ENCODE measurements at places on chromosomes 6 and 20. TPM values are rescaled to one million over a fixed set of nuclear protein-coding genes. Genes with fewer than 3 reads are reported as not detected.

The TBC1D22B gene
- 16.6 TPM for total RNA-seq

The AIF1 gene
- 48.0 TPM for total RNA-seq

The JAG1 gene
- total RNA-seq = 0.15 TPM

The RSPO4 gene
- not detected for total RNA-seq

The NSFL1C gene
- 56.5 TPM for total RNA-seq

The AVP gene
- total RNA-seq = not detected

The TRAPPC3L gene
- total RNA-seq = not detected

The CNBD2 gene
- 5.0 TPM for total RNA-seq

The FABP7 gene
- total RNA-seq = not detected

The GCM1 gene
- total RNA-seq = not detected

The IGF2R gene
- 65.0 TPM for total RNA-seq

GRCh38 chr20:61936701-61937131 lies 129.0 kb downstream of the TAF4 start:
- no peaks in the 10 kb centered on the region for H3K27me3 ChIP-seq
- H3K36me3 ChIP-seq = no peaks in the 10 kb centered on the region
- H3K4me3 ChIP-seq = no peak overlapping the region
- H3K4me1 ChIP-seq = no peaks in the 10 kb centered on the region
- no peak for DNase-seq
- peak overlapping the region; percentile 36 for H3K27ac ChIP-seq

DNA sequence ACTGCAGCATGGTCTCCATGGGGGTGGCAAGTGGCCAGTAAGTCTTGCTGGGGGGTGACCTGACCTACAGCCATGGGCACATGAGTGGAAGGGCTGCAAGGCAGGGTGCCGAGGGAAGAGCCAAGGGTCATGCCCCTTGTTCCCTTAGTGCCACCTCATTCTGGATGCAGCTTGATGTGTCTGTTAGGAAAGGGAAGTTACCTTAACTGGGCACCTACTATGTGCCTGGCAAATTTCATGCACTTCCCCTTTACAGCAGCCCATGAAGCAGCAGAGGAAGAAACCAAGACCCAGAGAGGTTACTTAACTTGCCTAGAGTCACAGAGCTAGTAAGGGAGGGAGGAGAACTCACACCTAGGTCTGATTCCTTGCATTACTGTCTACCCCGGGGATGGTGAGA lies 174.0 kb downstream of the MRPL14 start:
- H3K27ac ChIP-seq = no peak overlapping the region
- H3K27me3 ChIP-seq = peaks cover 13% of the 10 kb centered on the region
- H3K4me1 ChIP-seq = no peaks in the 10 kb centered on the region

GRCh38 chr6:142380626-142381025 lies 78.8 kb downstream of the ADGRG6 start:
- no peaks in the 10 kb centered on the region for H3K4me1 ChIP-seq
- H3K36me3 ChIP-seq = no peaks in the 10 kb centered on the region
- no peak for DNase-seq
- no peak overlapping the region for H3K27ac ChIP-seq

DNA sequence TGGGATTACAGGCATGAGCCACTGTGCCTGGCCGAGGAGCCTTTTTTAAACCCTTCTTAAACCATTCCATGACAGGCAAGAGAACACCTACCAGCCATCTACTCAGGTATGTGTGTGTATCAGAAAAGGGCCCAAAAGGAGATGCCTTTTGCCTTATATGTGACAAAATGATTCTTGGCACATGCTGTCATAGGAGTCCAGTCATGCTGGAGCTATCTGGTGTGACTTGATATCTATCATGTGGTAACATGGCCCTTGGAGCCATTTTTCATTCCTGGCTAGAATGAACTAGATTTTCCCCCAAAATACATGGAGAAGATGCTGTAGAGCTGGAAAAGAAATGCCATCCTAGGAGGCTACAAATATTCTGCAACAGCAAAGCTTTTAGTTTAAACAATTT lies 129.1 kb downstream of the DST start:
- no peak overlapping the region for H3K4me3 ChIP-seq
- no peaks in the 10 kb centered on the region for H3K36me3 ChIP-seq
- no peaks in the 10 kb centered on the region for H3K27me3 ChIP-seq
- peaks cover 2% of the 10 kb centered on the region for H3K4me1 ChIP-seq

- H3K4me1 ChIP-seq = no peaks in the 10 kb centered on the region
- no peak overlapping the region for H3K27ac ChIP-seq
- no peaks in the 10 kb centered on the region for H3K27me3 ChIP-seq
- no peak for DNase-seq
Measured at GRCh38 chr20:42161228-42161829, 543.2 kb upstream of the CHD6 start.

DNA sequence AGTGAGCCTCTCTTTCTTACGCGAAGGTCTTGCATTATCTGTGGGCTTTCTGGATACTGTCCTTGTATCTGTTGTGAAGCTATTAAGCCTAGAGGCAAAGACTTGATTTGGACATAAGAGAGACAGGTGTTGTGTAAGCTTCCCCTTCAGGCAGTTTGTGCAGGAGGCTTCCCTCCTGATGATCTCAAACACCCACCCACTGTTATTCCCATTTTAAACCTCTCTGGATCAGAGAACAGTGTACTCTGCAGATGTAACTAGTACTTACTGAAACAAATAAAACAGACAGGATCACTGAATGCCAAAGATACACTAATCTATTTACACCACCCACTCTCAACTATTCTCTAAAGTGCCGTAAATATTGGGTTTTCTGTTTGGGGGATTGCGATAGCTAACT lies 113.8 kb upstream of the RAB32 start:
- H3K4me1 ChIP-seq = no peaks in the 10 kb centered on the region
- no peak overlapping the region for H3K27ac ChIP-seq
- H3K27me3 ChIP-seq = peaks cover 16% of the 10 kb centered on the region
- H3K4me3 ChIP-seq = no peak overlapping the region
- H3K36me3 ChIP-seq = no peaks in the 10 kb centered on the region

DNA sequence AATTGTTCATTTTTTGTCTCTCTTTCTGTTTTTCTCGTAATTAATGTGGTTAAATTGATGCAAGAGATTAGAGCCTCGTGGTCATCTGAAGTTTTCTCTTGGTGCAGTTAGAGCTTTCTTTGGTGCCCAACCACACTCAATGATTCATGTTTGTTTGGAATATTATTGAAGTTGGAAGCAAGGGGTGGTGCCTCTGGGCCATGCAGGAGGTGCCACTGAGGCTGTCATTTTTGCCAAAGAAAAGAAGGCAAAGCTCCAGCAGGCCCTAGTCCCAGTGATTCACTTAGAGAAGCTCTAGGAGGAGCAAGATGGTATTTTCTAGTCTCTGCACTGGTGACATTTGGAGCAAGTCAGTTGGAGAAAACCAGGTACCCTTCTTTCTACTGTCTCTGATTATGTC lies 144.5 kb upstream of the RALGAPA2 start:
- H3K4me1 ChIP-seq = no peaks in the 10 kb centered on the region
- H3K36me3 ChIP-seq = no peaks in the 10 kb centered on the region
- no peak overlapping the region for H3K4me3 ChIP-seq
- DNase-seq = no peak

DNA sequence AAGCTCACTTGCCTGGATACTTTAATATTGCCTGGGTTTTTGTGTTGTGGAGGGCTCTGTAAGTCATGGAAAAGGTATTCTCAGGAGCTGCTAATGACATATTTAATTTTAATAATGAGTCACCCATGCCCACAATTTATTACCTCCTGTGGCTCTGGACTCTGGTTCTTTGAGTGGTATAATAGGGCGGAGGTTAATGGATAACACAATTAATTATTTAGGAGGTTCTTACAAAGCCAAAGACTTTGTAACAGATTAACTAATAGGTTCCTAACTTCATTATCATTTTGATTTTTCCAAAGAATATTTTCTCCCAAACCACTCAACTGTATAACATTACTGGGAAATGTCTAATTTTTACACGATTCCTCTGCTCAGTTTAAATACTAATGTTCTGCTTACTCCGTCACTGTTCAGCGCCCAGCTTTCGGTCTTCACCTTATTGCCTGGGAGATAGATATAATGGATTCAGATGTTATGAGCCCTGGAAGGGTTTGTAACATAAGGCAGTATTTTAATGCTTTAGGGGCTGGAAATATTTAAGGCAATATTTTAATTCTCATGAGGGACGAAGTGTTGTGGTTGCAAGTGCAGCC lies 29.4 kb downstream of the PHACTR3 start:
- no peak overlapping the region for H3K4me3 ChIP-seq
- no peak overlapping the region for H3K27ac ChIP-seq
- peaks cover 3% of the 10 kb centered on the region for H3K27me3 ChIP-seq
- no peaks in the 10 kb centered on the region for H3K4me1 ChIP-seq
- no peak for DNase-seq

DNA sequence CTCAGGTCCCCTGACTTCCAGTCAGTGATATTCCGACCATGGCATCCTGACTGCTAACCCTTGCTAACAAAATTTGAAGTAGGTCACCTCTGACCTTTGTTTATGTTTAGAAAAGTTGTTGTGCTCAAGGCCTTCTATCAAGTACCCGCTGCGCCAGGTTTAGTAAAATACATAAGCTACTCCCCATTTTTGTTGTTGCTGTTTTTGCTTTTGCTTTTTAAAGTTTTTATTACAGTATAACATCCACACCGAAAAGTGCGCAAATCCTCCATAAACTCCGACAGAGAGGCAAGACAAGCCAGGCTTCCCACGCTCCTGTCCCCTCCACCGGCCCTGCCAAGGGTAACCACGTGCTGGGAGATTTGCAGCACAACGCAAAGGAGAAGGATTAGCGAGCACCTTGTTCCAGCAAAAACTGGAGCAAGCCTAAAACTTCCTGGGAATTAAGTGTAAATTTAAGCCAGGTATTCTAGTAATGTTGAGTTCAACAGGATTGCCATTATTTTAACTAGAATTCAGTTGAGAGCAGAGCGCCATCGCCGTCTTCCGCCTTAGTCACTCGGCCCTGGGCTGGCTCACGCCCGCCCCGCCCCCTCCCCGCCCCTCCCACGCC lies 17.8 kb upstream of the HMGN4 start:
- H3K4me3 ChIP-seq = peak overlapping the region; percentile 70
- H3K27me3 ChIP-seq = peaks cover 2% of the 10 kb centered on the region
- no peak for DNase-seq
- H3K36me3 ChIP-seq = no peaks in the 10 kb centered on the region
- peak overlapping the region; percentile 93 for H3K27ac ChIP-seq

DNA sequence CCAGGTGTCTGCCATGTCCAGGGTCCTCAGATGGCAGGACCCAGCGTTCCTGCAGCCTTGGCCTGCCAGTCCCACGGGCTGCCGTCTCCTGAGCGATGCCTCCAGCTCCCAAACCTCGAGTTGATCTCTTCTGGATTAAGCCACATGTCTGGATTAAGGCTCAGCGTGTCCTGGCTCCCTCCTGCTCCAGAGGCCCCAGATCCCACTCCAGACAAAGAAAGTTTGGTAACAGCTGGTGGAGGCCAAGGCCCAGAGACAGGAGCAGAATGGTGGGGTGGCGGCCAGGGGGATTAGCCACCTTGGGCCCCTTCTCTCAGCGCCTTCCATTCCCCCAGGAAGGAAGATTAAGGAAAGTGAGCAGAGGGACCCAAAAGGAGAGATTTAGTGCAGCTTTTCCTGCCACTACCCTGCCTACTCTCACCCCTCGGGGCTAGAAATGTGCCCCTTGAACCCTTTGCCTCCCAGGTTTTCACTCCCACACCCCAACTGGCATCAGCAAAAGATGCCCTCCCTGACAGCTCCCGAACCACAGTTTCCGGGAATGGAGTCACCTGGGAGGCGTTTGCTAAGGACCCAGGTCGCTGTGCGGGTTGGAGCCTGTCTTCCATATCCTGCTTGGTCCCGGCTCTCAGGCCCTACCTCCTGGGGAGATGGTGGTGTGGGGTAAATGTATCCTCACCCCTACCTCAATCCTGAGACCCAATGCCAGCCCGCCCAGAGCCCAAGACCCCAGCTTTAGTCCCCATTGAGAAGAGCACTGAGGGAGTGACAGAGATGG lies 6.9 kb downstream of the SPDEF start:
- H3K4me3 ChIP-seq = no peak overlapping the region
- peaks cover 7% of the 10 kb centered on the region for H3K4me1 ChIP-seq
- no peaks in the 10 kb centered on the region for H3K27me3 ChIP-seq
- no peak for DNase-seq
- no peak overlapping the region for H3K27ac ChIP-seq

GRCh38 chr20:15919118-15919517 lies 654.1 kb downstream of the KIF16B start:
- no peaks in the 10 kb centered on the region for H3K4me1 ChIP-seq
- H3K27ac ChIP-seq = no peak overlapping the region
- no peak overlapping the region for H3K4me3 ChIP-seq
- no peak for DNase-seq
- H3K36me3 ChIP-seq = no peaks in the 10 kb centered on the region

GRCh38 chr6:119145111-119145510 lies 66.6 kb upstream of the FAM184A start:
- peaks cover 4% of the 10 kb centered on the region for H3K27me3 ChIP-seq
- H3K4me3 ChIP-seq = no peak overlapping the region
- H3K4me1 ChIP-seq = peaks cover 33% of the 10 kb centered on the region
- peaks cover 10% of the 10 kb centered on the region for H3K36me3 ChIP-seq
- DNase-seq = peak; percentile 14
- peak overlapping the region; percentile 77 for H3K27ac ChIP-seq

DNA sequence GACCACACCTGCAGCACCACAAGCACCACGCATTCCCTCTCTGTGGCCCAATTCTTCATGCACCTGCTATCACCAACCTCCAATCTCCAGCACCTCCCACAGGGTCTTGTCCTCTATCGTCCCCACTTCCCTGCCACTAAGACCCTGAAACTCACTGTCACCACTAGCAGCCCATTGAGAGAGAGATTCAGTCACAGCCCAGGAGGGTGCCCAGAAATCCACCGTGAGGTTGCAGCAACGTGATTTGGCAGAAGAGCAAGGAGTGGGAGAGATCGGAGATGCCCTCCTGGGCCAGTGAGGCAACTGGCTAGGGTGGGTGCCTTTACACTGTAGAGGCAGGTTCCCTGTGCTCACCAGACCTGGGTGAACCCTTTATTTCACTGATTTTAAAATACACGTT lies 90.1 kb downstream of the ANKRD60 start:
- H3K4me1 ChIP-seq = no peaks in the 10 kb centered on the region
- no peak overlapping the region for H3K4me3 ChIP-seq
- DNase-seq = peak; percentile 2
- H3K27me3 ChIP-seq = peaks cover 32% of the 10 kb centered on the region

- no peak overlapping the region for H3K27ac ChIP-seq
- no peak overlapping the region for H3K4me3 ChIP-seq
- no peak for DNase-seq
- H3K4me1 ChIP-seq = peaks cover 12% of the 10 kb centered on the region
Measured at GRCh38 chr6:7229376-7230326, 83.3 kb downstream of the SSR1 start.

DNA sequence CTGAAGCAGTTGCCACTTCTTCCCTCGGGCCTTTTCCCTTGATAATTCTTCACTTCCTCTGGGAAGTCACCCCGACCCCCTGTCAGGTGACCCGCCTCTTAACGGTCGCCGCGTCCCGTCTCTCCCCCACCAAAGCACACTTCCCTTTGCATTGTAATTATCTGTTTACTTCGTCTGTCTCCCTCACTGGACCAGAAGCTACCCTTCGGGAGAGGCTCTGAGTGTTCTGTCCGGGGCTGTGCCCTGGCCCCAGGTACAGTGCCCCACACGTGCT lies 771 bp upstream of the SNAI1 start:
- peak overlapping the region; percentile 60 for H3K27ac ChIP-seq
- peaks cover 21% of the 10 kb centered on the region for H3K27me3 ChIP-seq
- peaks cover 24% of the 10 kb centered on the region for H3K4me1 ChIP-seq
- no peaks in the 10 kb centered on the region for H3K36me3 ChIP-seq
- H3K4me3 ChIP-seq = peak overlapping the region; percentile 56

All from activated CD4-positive, alpha-beta T cell treated with anti-CD3 and anti-CD28 coated beads, Interleukin-2, amount 10 ng/mL, durations not matched to agents 7 days and 5 days (primary cell).